ENCODE measurements at places on chromosomes 7 and 10. TPM values are rescaled to one million over a fixed set of nuclear protein-coding genes. Genes with fewer than 3 reads are reported as not detected.

The TUBAL3 gene
- not detected for total RNA-seq

The LEP gene
- total RNA-seq, result 0.70 TPM

The AVPI1 gene
- 9.9 TPM for total RNA-seq

The VSTM4 gene
- total RNA-seq, result 21.5 TPM

The PAPOLB gene
- total RNA-seq, result 0.18 TPM

The HYAL4 gene
- 0.18 TPM for total RNA-seq

The GJD4 gene
- total RNA-seq, result not detected

The PIP gene
- not detected for total RNA-seq

The PIK3AP1 gene
- total RNA-seq, result 10.5 TPM

The TCF7L2 gene
- total RNA-seq, result 21.4 TPM
